ENCODE measurements at places on chromosomes 12 and 14. TPM values are rescaled to one million over a fixed set of nuclear protein-coding genes. Genes with fewer than 3 reads are reported as not detected.
A peak's percentile ranks its signal among the peaks of the same experiment; 100 is the strongest.

DNA sequence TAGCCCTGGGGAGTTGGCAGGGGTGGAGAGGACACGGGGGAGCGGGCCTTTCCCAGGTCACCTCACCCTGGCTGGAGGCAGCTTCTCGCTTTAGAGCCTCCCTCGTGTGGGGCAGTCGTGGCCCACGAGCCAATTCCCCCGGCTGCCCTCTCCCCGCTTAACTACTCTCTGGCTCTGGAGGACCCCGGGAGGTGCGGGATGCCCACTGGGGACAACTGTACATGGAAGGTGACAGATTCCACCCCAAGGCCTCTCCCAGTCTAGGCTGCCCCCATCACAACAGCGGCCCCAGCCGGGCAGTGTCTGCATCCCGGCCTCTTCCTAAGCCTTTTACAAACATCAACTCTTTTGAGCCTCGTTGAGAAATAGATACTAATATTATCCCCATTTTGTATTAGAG is 78.1 kb downstream of the KIF26A start:
- DNase-seq, result peak; percentile 12

GRCh38 chr12:89353188-89353822 is 1.0 kb upstream of the DUSP6 start:
- peak; percentile 70 for DNase-seq

DNA sequence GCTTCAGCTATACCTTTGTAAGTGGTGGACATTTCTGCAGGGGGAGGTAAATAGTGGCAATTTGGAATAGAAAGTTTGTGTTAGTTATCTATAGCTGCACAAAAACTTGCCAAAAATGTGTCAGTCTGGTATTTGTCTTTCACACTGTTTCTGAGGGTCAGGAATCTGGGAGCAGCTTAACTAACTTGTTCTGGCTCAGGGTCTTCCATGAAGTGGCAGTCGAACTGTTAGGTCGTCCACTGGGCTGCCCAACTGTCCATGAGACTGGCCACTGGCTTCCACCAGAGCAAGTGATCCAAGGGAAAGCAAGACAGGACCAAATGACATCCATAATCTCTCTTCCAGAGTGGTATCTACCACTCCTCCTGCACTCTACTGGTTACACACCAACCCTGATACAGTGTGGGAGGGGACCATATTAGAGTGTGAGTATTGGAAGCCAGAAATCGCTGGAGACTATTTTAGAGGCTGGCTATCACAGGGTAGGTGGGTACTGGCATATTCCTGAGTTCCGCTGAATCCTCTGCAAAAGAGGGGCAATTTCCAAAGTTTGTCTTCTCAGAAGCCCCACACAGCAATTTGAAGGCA is 60.9 kb downstream of the DYRK2 start:
- no peak for DNase-seq

GRCh38 chr12:51383269-51383905 is 7.8 kb downstream of the GALNT6 start:
- no peak for DNase-seq

The NTF3 gene
- 0.44 TPM for total RNA-seq

Data from psoas muscle (tissue), 8 donors.